Hepatic stellate cell (primary cell): ENCODE measurements at places on chromosomes 2 and 18.
A peak's percentile ranks its signal among the peaks of the same experiment; 100 is the strongest.

DNA sequence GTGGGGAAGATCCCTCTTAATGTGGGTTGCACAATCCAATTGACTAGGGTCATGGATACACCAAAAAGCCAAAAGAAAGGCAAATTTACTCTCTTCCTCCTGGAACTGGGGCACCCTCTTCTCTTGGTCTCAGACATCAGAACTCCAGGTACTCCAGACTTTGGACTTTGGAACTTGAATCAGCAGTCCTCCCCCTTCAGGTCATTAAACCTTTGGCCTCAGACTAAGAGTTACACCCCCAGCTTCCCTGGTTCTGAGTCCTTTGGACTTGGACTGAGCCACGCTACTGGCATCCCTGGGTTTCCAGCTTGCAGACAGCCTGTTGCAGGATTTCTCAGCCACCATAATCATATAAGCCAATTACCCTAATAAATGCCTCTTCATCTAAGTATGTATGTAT lies 50.8 kb upstream of the KIF5C start:
- DNase-seq = no peak

GRCh38 chr2:20994130-20994529 lies 49.7 kb downstream of the APOB start:
- DNase-seq = no peak

- DNase-seq = no peak
Observed at GRCh38 chr2:121321476-121321875, 36.5 kb upstream of the TFCP2L1 start.

DNA sequence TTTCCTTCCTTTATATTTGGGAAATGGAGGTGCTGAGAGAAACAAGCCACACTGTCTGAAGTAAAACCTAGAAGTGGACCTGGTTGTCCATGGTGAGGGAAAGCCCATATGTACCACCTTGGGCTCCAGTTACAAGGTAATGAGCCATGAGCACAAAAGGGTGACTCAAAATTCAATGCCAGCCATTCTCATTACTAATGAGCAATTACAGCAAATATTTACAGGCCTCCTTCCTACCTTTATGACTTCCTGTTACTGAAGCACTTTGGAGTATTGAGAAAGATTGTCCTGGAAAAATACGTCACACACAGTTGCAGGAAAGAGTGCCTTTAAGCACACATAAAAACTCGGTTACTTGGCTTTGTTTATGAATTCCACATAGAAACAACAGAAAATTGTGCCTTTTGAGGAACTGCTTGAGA lies 9.1 kb downstream of the EPAS1 start:
- no peak for DNase-seq

GRCh38 chr18:31977270-31977872 lies 34.4 kb upstream of the TRAPPC8 start:
- DNase-seq = peak; percentile 27

DNA sequence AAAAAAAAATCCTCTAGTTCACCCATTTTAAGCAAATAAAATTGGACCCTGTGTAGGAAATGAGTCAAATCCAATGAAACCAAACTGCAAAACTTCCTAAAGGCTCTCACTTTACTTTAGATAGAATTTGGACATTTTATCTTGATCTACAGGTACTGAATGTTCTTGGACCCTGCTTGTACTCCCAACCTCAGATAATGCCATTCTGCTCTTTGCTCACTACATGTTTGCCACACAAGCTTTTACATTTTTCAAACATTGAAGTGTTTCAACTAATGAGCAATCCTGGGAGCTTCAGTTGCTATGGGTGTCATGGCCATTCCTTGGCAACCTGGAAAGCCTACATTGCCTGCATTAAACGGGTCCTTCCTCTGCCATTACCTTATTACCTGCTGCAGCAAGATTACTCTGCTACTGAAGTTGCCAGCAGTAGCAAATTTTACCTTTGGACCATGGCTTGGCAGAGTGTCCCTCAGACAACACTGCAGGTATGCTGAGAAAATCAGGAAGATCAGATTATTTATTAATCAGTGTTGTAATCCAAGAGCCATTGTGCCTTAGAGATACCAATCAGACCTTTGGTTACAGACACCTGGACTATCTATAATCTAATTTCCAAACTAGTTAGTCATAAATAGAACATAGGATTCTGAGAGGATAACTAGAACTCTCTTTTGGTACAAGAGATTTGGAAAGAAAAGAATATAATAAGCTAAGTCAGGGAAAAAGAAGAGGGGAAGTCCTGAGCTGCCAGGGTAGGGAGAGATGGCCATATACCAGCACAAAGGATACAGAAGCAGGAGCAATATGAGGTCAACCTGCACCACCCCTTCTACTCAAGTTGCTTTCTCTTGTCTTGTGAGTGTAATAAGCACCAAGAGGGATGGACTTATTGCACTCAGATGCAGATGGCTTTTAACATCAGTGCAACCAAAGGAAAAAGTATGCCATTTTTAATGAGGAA lies 293.3 kb upstream of the TFPI start:
- DNase-seq = no peak

- DNase-seq = no peak
Observed at GRCh38 chr2:101272045-101272784, 19.5 kb downstream of the CNOT11 start.
